ENCODE measurements at places on chromosomes 5 and 9.

DNA sequence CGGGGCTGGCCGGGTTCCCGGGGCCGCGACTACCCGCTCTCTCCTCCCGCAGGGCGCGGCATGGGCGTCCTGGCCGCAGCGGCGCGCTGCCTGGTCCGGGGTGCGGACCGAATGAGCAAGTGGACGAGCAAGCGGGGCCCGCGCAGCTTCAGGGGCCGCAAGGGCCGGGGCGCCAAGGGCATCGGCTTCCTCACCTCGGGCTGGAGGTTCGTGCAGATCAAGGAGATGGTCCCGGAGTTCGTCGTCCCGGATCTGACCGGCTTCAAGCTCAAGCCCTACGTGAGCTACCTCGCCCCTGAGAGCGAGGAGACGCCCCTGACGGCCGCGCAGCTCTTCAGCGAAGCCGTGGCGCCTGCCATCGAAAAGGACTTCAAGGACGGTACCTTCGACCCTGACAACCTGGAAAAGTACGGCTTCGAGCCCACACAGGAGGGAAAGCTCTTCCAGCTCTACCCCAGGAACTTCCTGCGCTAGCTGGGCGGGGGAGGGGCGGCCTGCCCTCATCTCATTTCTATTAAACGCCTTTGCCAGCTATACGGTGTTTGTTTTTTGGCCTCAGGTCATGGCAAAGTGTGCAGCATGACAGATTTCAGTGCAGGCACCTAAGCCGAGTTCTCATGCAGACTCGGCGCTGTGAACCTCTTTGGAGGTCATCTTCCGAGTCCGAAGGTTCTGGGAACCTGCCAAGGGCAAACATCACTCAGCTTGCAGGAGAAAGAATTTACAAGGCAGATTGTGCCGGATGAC, 516 bp downstream of the MRPL41 start:
- DNase-seq = no peak

GRCh38 chr5:141330299-141331080, at the start of gene PCDHGA1:
PCDHGA1 (plus strand) TSS chr5:141330514.
- DNase-seq = peak; percentile 69

DNA sequence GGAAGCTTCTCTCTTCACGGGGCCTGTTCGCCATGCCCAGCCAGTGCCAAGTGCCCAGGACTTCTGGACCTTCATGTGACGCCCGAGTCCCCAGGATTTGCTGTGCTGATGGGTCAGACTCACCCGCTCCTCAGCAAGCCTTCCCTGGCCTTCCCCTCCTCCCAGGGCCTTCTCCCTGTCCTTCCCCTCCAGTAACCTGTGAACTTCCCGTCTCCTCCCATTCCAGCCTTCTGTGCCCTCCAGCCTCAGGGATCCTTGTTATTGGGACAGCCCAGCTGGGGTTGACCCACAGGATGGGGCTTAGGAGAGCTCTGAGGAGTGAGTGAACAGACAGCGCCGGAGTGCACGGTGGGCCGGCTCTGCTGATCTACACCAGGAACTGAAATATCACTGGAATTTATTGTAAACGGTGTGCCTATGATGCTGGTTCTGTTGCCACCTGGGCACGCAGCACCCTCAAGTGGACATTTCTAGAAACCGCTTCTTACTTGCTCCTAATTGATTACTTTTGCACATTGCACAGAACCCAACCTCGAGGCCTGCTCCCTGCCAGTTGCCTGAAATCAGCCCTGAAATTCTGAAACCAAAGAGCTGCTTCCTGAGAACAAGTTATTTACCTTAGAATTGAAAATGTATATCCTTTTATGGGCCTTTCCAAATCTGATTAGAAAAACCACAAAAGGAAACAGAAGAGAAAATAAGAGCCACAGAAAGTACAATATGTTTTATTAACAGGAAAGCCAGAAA, 1.5 kb downstream of the SPAAR start:
- peak; percentile 76 for DNase-seq

- no peak for DNase-seq
Observed at GRCh38 chr5:67268231-67269021, 71.8 kb upstream of the CD180 start.

GRCh38 chr5:160023908-160024630, 15.1 kb downstream of the TTC1 start:
- DNase-seq = no peak

GRCh38 chr9:136625101-136626065, 37.3 kb upstream of the EGFL7 start:
- DNase-seq = peak; percentile 79

DNA sequence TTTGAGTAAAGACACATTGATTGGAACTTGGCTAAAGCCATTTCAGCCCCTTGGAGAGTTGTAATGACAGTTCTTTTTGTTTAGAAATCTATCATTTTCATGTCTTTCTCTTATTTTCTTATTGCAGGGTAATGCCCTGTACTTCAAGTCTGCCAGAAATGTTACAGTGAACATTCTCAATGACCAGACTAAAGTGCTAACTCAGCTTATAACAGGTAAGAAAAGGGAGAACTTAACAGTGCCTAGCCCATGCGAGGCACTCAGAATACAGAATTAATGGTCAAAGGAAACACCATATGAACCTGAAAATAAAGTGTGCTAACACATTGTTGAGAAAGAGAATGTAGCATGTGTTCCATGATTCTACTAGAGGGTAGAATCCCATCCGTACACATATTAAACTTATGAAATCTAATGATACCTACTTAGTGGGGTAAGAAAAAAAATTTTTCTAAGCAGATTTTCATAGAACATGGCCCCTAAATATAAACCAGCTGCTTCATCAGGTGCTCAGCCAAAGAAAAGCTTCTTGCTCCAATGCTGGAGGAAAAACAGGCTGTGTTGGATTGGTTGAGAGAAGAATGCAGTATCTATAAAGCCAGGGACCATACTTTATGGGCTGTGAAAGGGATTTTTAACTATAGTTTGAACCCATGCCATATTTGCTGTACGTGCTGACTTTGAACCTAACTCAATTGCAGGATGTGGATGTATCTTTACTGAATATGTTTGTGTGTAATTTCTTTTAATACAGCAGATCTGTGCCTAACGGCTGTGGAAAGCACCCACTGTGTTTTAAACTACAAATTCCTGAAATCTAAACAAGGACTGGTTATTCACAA, 260.8 kb upstream of the PPP1R2B start:
- no peak for DNase-seq
